Skin of body (tissue), 3 donors: ENCODE measurements at places on chromosomes 11 and 22. TPM values are rescaled to one million over a fixed set of nuclear protein-coding genes. Genes with fewer than 3 reads are reported as not detected.
A peak's percentile ranks its signal among the peaks of the same experiment; 100 is the strongest.

CDC42EP1 gene
- 8.9 TPM for total RNA-seq

GLYATL1 gene
- total RNA-seq = 0.79 TPM

- no peak for DNase-seq
These were observed 9.7 kb downstream of the PDGFB start for GRCh38 chr22:39234867-39235687.

DNA sequence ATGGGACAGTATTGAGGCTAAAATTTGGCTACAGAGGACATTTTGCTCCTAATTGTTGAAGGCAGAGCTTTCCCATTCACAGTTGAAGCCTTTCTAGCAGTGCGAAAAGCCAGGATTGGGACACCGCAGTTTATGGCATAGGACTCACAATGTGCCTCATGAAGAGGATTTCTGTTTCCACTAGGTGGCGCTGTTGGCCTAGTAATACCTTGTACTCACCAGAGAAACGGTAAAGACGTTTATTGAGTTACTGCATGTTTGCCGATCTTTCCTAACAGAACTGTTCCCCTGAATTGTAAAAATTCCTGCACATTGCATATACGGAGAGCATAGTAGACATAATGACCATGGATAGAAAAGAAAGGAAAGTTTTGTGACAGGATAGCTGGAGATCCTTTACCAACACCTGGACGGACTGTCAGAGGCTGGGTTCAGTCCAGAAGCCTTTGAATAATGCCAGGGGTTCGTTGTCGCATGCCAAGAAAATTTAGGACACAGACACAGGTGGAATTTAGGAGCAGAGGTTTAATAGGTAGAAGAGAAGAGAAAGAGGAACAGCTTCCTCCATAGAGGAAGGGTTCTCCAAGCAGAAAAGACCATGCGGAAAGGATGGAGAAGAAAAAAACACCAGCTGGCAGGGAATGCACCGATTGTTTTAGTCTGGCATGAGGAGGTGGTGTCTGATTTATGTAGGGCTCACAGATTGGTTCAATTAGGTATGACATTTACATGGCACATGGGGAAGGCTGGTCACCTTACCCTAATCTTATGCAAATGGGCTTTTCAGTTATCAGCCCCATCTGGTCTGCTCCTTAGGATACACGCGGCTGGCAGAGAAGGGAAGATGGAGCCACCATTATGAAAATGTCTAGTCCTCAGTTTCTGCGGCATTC is 10.8 kb upstream of the OR51D1 start:
- DNase-seq = peak; percentile 7

DNA sequence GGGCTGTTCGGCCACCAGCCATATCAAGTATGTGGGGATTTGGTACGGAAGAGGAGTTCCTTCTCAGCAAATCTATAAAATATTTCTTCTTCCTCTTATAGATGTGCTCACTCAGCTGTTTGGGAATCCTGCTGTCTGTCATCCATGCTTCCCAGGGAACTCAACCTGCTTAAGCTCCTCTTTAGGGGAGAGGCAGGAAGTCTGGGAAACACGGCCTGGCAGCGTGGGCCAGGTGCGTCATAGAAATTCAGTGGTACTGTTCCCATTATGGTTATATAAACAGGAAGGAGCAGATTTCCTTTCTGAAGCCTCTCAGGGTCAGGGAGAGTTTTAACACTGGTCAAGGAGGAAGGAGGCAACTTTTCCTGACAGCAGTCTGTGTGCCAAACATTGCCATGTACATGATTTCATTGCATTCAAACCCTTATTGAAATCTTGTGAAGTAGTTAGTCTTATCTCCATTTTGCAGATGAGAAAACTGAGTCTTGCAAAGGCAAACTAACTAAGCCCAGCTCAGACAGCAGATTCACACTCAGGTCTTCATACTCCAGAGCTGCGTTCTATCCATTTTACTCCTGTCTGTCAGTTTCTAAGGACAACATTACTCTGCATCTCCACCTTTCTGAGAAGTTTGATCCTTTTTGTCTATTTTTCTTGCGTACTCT is 35.4 kb upstream of the AMOTL1 start:
- DNase-seq = peak; percentile 30

- no peak for DNase-seq
These were observed 18.7 kb upstream of the GNB1L start for GRCh38 chr22:19873138-19873959.

GRCh38 chr22:35697142-35697541 is 20.5 kb upstream of the APOL5 start:
- DNase-seq = no peak

DNA sequence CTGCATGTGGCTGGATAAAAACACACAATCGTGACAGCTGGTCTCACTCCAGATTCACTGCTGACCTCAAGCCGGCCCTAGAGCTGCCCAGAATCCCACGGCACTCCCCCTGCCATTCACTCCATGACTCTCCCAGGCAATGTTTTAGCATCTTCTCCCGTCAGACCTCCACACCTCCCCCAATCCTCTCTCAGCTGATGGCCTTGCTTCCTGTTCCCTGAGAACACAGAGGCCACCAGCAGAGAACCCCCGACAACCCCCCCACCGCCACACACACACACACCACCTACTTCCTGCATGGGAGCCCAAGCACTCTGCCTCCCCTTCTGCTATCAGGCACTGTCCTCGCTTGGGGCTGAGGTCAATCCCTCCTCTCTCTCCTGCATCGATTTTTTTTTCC is 9.3 kb downstream of the TNKS1BP1 start:
- no peak for DNase-seq

- no peak for DNase-seq
These were observed 110.9 kb downstream of the RASSF10 start for GRCh38 chr11:13119941-13120520.

- DNase-seq = peak; percentile 81
These were observed 444.3 kb upstream of the B3GAT1 start for GRCh38 chr11:134856056-134856971.

GRCh38 chr11:79086056-79086455 is 354.8 kb downstream of the TENM4 start:
- no peak for DNase-seq

DNA sequence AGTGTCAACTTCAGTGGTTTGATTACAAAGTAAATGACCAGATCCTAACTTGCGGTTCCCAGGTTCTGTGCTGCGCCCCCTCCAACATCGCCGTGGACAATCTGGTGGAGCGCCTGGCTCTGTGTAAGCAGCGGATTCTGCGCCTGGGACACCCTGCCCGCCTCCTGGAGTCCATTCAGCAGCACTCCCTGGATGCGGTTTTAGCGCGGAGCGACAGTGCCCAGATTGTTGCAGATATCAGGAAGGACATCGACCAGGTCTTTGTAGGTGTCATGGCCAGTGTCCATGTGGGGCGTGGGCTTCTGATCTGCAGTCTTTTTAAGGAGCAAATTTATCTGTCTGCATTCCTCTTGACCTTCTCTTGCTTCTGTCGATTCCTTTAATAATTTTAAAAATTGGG is 11.1 kb downstream of the IGHMBP2 start:
- no peak for DNase-seq

- no peak for DNase-seq
These were observed 46.2 kb upstream of the LMO1 start for GRCh38 chr11:8309862-8310261.
